ENCODE measurements at places on chromosomes 1 and 21. TPM values are rescaled to one million over a fixed set of nuclear protein-coding genes. Genes with fewer than 3 reads are reported as not detected.

GRCh38 chr1:245684166-245684565, 529.4 kb downstream of the KIF26B start:
- no peak for DNase-seq

DNA sequence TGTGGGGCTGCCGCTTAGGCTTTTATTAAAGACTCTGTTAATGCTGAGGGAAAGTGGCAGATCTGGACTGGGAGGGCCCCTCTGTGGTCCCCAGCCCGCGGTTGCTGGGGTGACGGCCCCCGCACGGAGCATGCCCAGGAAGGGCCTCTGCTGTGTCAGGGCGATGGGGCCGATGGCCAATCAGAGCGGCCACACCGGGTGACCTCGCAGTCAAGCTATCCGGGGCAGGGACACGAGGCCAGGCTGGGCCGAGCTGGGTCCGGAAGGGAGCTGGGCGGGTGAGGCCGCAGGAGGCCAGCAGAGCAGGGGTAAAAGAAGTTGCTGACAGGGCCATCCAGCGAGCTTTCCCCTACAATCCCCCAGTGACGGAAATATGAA, 145.1 kb downstream of the CASZ1 start:
- DNase-seq, result no peak

DNA sequence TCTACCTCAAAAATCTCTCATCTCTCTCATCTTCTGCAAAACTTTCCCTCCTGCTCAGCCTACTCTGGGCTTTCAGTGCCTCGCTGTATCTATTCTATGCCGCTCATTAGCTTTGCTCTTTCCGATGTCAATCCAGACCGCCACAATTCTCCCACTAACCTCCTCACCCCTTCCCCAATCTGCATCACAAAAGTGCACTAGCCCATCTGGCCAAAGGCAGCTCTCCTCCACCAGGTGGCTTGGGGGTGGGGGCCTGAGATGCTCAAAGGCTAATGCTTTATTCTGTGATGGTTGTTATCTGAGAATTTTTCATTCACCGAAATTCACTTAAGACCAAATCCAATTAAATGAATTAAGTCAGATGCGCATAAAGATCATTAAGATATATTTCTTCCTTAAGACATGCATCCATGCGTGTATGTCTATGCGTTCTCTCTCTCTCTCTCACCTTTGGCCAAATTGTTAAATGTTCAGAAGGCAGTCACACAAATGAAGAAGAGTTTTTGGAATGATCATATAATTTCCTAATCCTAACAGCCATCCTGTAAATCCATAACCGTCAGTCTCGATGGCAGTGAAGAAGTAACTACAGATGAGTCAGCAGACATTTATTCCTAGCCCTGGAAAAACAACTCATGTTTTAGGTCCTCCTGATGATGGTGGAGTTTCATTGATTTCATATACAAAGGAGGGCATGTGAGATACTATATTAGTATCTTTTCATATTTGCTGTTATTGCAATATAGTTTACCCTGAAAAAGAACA, 111.3 kb downstream of the C1orf21 start:
- no peak for DNase-seq

DNA sequence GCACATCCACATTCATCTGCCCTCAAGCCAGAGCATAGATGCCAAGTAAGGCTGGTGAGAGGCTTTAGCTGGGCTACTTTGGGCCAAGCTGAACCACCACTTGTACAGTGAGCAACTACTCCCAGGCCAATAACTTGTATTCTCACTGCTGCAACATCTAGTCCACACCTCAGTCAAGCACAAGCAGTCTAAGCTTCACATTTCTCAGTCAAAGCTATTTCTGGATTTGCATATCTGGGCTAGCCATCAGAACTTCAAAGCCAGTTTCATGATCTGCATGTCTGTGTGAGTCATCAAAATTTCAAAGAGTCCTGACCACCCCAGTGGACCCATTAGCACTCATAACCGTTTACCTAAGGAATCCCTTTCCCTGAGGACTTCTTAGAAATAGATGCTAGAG, 77.7 kb upstream of the DIRAS3 start:
- DNase-seq, result no peak

KCNJ9 gene
- total RNA-seq, result not detected

SEC16B gene
- 0.07 TPM for total RNA-seq
